ENCODE measurements at places on chromosomes 16 and 17.

DNA sequence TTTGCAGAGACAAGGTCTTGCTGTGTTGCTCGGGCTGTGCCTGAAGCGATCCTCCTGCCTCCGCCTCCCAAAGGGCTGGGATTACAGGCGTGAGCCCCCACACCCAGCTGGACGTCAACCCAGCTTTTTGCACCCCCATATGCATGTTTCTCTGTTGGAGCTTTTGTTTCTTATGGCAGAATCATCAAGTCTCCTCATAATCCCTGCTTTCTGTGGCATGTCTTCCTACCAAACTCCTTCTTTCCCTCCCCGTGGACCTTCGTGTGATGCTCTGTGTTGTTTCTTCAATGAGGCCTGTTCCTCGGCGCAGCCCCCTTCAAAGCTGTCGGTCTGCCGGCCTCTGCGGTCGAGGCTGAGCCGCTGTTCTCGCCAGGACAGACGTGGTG lies 71.6 kb downstream of the METRNL start:
- no peak for DNase-seq

GRCh38 chr16:75801307-75801706 lies 75.0 kb upstream of the CPHXL start:
- no peak for DNase-seq

- DNase-seq = no peak
Observed at GRCh38 chr17:70137451-70138230, 31.7 kb upstream of the KCNJ2 start.

- DNase-seq = no peak
Observed at GRCh38 chr16:82852388-82853008, 225.7 kb downstream of the CDH13 start.

GRCh38 chr17:40541873-40542557 lies 23.3 kb downstream of the CCR7 start:
- no peak for DNase-seq

Data from forelimb muscle (tissue), 1 donor.